ENCODE measurements at places on chromosomes 1 and 21.

- H3K27me3 ChIP-seq = no peaks in the 10 kb centered on the region
- H3K4me1 ChIP-seq = no peaks in the 10 kb centered on the region
- DNase-seq = no peak
- no peak overlapping the region for H3K4me3 ChIP-seq
Measured at GRCh38 chr1:44111861-44112260, 6.8 kb upstream of the KLF17 start.

- H3K4me3 ChIP-seq = no peak overlapping the region
- H3K27ac ChIP-seq = no peak overlapping the region
- H3K36me3 ChIP-seq = no peaks in the 10 kb centered on the region
- peaks cover 22% of the 10 kb centered on the region for H3K4me1 ChIP-seq
- H3K27me3 ChIP-seq = no peaks in the 10 kb centered on the region
Measured at GRCh38 chr1:39148942-39149341, 55.6 kb upstream of the MACF1 start.

DNA sequence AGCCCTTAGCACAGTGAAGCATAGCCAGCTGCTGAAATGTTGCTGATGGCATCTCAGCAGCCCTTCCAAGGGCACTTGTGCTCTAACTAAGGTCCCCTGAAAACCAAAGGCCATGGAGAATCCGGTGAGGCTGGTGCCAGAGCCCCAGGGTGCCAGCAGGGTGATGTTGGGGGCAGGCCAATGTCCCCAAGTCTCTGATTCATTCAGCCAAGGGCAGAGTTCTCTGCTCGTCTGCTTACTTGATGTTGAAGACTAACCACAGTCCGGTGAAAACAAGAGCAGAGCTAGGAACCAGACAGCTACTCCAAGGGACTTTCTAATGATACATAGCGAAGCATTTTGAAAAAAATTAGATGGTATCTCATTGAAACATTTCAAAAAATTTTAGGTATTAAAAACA lies 149.8 kb downstream of the ZZZ3 start:
- H3K4me1 ChIP-seq = peaks cover 22% of the 10 kb centered on the region
- DNase-seq = no peak
- no peaks in the 10 kb centered on the region for H3K27me3 ChIP-seq
- H3K27ac ChIP-seq = no peak overlapping the region

GRCh38 chr1:175690298-175690697 lies 53.1 kb downstream of the TNR start:
- peaks cover 10% of the 10 kb centered on the region for H3K27me3 ChIP-seq
- H3K36me3 ChIP-seq = no peaks in the 10 kb centered on the region
- DNase-seq = no peak
- no peak overlapping the region for H3K27ac ChIP-seq

GRCh38 chr1:149899460-149900284 lies at the start of gene BOLA1:
TSS of gene BOLA1 (plus strand) at chr1:149899568. CDS start at chr1:149900060, 492 bp downstream.
- H3K27ac ChIP-seq = peak within 1 kb of the TSS; percentile 22
- peak; percentile 84 for DNase-seq
- H3K4me1 ChIP-seq = peaks cover 14% of the 10 kb centered on the region
